ENCODE measurements at places on chromosomes 12 and 14.

GRCh38 chr12:23550753-23551152 lies 398.7 kb downstream of the SOX5 start:
- DNase-seq, result no peak

DNA sequence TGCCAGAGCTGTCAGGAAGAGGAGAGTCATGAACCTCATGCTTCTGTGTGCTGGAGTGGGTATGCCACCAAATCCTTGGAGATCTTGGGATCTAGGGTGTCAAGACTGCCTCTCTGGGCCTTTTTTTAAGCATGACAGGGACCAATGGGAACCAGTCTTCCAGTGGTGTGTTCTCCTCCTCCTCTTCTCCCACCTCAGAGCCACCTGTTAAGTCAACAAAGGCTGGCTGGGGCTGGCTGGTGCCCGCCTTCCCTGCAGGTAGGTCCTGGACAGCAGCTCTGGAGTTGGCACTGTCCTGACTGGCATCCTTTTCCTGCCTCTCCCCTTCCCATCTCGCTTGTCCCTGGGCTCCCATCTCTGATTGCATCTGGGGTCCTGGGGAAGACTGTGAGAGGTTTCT lies at the start of gene DCD:
TSS of gene DCD (minus strand) at position 101 of the 400 bp plus-strand sequence. CDS start at position 39, 62 bp downstream.
- no peak for DNase-seq

DNA sequence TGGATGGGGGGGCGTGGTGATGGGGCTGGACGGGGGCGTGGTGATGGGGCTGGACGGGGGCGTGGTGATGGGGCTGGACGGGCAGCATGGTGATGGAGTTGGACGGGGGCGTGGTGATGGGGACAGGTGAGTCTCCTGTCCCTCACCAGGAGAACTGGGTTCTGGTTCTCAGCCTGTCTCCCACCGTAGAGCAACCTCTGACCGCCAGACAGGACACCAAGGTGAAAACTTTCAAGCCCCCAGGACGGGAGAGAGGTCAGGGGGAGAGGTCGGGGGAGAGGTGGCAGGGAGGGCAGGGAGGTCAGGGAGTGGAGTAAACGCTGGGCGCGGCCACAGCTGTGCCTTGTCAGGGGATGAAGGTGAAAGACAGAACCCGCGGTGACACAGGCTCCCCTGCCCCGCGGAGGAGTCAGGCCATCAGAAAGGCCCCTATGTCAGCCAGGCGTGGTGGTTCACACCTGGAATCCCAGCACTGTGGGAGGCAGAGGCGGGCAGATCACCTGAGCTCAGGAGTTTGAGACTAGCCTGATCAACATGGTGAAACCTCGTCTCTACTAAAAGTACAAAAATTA lies 84.6 kb downstream of the GALNT9 start:
- no peak for DNase-seq

- DNase-seq, result no peak
These were observed at the start of gene TMEM229B for GRCh38 chr14:67487937-67488893. TMEM229B (minus strand) TSS chr14:67488721; CDS start chr14:67473923, 14,798 bp downstream.

DNA sequence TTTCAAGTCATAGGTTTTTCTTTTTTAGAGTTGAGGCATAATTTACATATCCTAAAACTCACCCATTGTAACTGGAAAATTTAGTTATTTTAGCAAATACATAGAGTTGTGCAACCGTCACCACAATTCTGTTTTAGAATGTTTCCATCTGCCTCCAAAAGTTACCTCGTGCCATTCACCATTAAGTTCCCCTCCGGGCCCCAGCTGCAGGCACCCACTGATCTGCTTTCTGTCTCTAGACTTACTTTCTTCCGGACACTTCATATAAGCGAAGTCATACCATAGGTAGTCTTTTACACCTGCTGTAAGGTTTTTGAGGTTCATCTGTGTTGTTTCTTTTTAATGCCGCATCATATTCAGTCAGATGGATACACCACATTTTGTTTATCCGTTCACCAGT lies 28.7 kb downstream of the PPP2R5C start:
- DNase-seq, result no peak

- DNase-seq, result no peak
These were observed 15.5 kb upstream of the PNMA1 start for GRCh38 chr14:73729556-73730265.

GRCh38 chr12:13390381-13390861 lies 193.9 kb downstream of the EMP1 start:
- peak; percentile 99 for DNase-seq

- DNase-seq, result no peak
These were observed 20.3 kb upstream of the ANKLE2 start for GRCh38 chr12:132781938-132782337.

DNA sequence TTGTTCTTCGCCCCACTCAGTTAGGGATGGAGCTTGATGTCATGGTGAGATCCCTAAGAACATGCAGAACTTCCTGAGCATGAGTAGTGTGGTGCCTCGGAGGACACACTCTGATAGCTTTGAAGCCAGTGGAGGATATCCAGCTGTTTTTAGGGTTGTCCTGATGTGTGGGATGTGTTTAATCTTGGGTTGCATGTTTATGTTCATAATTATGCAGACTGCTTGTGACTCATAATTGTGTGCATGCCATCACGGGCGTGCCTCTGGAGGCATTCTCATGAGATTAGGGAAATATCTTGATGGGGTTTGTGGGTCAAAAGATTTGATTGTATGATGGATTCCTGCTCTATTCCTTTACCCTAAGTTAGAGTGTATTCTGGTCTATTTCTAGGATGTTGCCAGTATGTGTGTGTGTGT lies 267.4 kb upstream of the PELI2 start:
- DNase-seq, result no peak

- no peak for DNase-seq
These were observed 20.9 kb downstream of the ACTR6 start for GRCh38 chr12:100221523-100221922.

- peak; percentile 35 for DNase-seq
These were observed 508.6 kb downstream of the FLRT2 start for GRCh38 chr14:86038387-86039042.

GRCh38 chr12:107423531-107423930 lies 262.1 kb upstream of the PWP1 start:
- no peak for DNase-seq

GRCh38 chr12:109766251-109766778 lies 52.7 kb downstream of the FAM222A start:
- no peak for DNase-seq

GRCh38 chr14:102696332-102696731 lies 80.9 kb upstream of the TRAF3 start:
- DNase-seq, result no peak

DNA sequence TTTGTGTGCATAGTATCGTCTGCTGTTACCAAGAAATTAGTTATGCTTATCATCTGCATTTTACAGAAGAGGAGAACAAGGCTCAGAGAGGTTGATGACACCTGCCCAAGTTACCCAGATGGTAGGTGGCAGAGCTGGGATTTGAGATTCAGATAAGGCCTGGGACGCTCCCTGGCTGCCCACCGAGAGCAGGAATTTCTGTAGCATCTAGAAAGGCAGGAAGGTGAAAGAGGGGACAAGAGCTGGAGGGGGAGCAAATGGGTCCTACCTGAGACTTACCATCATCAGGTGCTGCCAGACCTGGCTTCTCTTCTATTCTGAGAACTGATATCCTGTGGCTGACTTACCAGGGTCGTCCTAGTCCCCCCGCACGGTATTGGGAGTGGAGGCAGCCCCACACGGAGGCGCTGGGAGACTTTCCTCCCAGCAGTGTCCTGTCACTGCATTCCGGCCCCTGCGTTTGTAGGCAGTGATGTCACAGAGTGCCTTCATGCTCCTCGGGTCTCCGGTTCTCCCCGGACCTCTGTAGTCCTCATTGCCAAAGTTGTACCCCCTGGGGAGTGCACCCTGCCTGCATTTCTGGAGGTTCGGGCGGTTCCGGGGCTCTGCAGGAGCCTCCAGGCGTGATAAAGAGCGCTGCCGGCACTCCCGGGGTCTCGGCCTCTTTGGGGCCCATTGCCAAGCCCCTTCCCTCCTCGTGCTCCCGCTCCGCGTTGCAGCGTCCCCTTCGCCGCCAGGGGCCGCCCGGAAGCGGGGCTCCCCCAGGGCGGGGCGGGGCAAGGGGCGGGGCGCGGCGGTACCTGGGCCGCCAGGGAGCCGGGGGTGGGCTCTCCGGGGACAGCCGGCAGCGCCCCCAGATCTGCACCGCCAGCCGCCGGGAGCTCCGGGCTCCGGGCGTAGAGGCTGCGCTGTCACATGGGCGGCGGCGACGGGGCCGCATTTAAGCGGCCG lies at the start of gene CABP1:
TSS of gene CABP1 (plus strand) at position 856 of the 951 bp plus-strand sequence. CDS start at position 916, 60 bp downstream.
- DNase-seq, result peak; percentile 45

All from NCI-H2081 (cell line).